ENCODE measurements at places on chromosomes 16 and 17.

DNA sequence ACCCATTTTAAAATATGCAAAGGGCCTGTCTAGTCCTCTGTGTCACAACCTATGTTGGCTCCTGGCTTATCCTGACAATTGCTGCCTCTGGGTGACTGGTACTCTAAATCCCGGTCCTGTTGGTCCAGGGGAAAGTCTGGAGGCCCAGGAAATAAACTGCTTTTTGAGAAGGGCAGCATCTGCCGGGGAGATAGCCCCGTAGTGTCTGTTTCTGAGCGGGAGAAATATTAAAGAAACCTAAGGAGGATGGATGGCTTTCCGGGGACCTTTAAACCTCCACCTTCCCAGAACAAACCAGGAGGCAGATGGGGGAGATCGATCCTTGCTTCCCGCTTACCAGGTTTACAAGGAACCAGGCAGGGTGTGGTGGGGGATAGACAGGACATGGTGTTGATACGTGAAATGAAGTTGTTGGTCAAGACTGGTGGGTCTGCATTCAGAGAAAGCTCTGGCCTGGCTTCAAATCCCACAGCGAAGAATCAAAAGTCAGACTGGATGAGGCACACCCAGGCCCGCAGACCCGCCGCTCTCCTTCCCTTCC lies 3.8 kb downstream of the HOXB2 start:
- no peak for DNase-seq

- DNase-seq = no peak
These were observed at the start of gene PROCA1 for GRCh38 chr17:28711723-28712031. TSS of gene PROCA1 (minus strand) at chr17:28711888. CDS start at chr17:28711660, 228 bp downstream.

GRCh38 chr16:23690771-23691482 lies 12.2 kb downstream of the PLK1 start:
- DNase-seq = no peak

DNA sequence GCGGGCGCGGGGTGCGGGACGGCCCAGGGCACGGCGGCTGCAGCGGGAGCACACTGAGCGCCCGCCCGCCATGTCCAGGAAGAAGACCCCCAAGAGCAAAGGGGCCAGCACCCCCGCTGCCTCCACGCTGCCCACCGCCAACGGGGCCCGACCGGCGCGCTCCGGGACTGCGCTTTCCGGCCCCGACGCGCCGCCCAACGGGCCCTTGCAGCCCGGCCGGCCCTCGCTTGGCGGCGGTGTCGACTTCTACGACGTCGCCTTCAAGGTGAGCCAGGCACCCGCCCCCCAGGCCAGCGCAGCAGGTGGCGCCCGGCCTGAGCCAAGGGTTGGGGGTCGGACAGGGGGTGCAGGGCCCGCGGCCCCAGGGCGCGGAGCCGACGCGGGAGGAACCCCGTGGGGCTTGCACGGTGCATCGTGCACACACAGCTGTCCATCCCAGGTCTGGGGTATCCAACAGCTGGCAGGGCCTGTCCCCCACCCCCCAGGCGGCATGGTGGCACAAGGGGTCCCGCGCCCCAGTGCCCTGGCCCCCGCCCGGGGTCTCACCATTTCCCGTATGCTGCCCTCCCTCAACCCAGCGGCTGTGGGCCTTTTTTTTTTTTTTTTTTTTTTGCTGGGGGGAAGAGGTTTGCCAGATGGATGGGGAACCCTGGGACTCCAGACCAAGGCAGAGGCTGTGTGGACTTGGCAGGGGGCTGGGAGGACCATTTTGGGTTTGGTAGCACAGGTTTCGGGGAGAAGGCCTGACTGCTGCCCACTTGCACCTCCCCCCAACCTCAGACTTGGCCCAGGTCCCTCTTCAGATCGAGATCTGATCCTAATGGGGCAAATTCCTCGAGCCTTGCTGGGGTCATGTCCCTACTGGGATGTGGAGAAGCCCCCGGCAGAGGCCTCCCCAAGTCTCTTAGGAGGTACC lies 547 bp downstream of the RAB26 start:
- no peak for DNase-seq

DNA sequence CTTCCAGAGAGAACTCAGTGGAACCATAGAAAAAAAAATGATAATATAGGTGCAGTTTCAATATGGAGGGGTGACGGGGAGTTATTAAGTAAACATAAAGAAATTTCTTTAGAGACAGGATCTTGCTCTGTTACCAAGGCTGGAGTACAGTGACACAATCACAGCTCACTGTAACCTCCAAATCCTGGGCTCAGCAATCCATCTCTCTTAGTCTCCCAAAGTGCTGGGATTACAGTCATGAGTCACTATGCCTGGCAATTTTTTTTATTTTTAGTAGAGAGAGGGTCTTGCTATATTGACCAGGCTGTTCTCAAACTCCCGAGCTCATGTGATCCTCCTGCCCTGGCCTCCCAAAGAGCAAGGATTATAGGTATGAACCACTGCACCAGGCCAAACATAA lies 48.8 kb downstream of the NLRC5 start:
- DNase-seq = no peak

GRCh38 chr17:75270218-75270965 lies 639 bp downstream of the MIF4GD start:
- peak; percentile 41 for DNase-seq
